ENCODE measurements at places on chromosomes 6 and 20.

DNA sequence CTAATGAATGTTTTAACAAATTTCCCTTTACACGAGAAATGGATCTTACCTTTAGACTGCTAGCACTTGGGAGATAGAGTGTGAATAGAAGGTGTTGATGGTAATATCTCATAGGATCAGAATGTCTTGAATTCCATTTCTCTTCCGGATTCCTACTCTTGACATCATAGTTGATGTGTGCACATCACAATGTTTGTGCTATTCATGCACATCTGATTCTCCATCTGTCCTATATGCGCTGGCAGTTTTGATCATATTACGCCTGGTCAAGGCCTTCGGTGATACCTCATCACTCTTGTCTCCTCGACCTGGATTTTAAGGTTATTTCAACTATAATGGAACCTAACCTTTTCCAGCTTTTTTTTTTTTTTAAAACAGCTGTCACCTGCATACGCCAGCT, 16.8 kb upstream of the ACAT2 start:
- no peak for DNase-seq

GRCh38 chr6:157557559-157557958, 176.6 kb downstream of the ZDHHC14 start:
- DNase-seq = no peak

DNA sequence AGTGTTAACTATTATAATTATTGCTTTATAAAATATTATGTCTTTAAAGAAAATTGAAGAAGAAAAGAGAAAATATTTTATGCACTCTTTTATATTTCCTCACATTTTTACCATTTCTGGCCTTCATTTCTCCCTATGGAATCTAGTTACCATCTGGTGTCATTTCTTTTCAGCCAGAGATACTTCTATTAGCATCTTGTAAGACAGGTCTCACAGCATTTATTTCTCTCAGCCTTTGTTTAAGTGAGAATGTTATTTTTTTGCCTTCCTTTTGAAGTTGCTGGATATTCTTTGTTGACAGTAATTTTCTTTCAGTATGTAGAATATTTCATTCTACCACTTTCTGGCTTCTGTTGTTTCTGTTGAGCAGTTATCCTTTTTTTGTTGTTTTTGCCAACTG, 652.1 kb upstream of the CITED2 start:
- no peak for DNase-seq

- no peak for DNase-seq
These were observed 301.9 kb upstream of the SGK1 start for GRCh38 chr6:134619789-134620188.

DNA sequence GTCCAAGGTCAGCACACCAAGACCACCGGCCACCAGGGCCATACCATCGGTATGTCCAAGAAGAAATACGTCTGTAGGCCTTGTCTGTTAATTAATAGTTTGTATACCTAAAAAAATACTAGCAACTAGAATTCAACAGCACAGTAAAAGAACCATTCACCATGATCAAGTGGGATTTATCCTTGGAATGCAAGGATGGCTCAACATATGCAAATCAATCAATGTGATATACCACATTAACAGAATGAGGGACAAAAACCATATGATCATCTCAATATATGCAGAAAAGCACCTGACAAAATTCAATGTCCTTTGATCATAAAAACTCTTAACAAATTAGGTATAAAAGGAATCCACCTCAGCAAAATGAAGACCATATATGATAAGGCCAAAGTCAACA, 24.4 kb downstream of the RPP40 start:
- no peak for DNase-seq

- peak; percentile 88 for DNase-seq
These were observed 26.8 kb downstream of the PPP1R14C start for GRCh38 chr6:150169609-150170008.
